ENCODE measurements at places on chromosomes 6 and 20.

DNA sequence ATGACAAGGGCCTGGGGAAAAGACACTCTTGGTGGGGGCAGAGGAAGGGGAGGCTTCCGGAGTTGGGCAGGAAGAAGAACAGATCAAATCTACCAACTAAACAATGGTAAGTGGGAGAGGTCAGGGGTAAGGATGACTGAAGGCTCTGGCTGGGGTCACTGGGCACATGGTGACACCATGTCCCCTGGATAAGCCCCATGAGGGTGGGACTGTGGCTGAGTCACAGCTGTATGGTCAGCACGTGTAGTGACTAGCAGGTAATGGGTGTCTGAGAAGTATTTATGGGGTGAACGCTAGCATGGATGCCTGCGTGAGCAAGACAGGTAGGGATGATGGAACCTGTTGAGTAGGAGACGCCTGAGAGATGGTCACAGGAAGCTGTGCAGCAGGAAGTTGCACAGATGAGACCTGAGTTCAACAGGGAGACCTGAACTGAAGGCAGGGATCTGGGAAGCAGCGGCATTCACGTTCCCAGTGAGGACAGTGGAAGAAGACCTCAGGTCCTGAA lies 64.5 kb upstream of the SNX9 start:
- DNase-seq, result no peak

GRCh38 chr6:7433121-7433617 lies 43.6 kb downstream of the RIOK1 start:
- DNase-seq, result no peak

DNA sequence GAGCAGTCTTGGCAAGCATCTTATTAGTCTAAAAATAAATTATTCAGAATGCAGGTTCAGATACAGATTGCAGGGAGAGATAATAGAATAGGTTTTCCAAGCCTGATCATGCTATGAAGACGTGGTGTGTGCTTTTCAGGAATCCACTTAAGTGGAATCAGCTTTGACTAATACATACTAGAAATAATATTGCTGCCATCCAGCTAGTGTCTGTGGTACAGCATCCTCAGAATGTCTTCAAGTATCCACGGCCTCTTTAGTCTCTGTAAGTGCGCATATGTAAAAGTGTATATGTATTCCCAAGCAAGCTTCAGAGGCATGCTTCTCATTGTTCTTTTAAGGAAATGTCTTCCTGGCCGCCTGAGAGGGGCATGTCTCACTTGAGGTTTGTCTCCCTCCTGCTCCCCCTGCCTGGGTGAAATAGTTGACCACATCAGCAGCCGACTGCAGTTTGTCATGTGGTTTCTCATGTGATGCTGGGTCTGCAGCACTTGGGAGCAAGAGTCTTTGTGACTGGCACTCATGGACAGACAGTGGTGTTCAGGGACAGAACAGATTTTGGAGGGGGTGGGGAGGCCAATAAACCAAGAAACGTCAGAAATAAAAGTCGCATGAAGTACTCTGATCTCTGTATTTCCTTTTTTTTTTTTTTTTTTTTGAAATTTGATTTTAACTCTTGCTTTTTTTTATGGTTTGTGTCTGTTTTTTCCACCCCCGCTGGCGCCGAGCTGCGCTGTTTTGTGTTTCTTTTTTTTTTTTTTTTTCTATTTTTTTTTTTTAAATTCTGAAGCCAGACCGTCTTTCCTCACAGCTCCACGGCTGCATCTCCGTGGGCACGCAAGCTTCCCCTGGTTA lies 150.8 kb downstream of the PRL start:
- peak; percentile 6 for DNase-seq

GRCh38 chr6:111823831-111824607 lies 49.2 kb downstream of the FYN start:
- no peak for DNase-seq

GRCh38 chr6:110731196-110731595 lies 84.1 kb downstream of the CDK19 start:
- no peak for DNase-seq

DNA sequence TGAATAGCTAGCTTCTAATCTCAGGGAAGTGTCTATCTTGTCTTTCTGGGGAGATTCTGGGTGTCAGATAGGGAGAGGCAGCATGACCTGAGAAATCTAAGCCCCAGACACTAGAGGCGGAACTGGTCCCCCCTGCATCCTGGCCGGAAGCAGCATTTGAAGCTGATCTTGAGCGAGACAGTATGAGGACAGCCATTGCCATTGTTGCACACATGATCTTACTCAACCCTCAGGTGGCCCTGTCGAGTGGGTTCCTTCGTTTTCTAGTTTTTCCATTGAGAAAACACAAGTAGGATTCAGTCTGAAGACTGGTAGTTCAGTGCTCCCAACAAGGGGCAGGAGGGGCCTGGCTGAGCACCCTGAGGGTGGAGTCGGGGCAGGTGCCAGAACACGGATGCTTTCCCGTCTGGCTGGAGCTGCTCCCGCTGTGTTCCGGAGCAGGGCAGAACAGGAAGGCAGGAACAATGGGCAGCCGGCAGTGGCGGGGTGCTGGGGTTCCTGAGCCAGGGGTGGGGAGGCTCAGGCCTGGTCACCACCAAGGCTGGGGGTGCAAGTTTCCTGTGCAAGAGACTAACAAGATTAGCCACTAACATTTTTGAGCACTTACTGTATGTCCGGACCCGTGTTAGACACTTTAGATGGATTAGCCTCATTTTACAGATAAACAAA lies 7.9 kb upstream of the SDCBP2 start:
- DNase-seq, result peak; percentile 94

DNA sequence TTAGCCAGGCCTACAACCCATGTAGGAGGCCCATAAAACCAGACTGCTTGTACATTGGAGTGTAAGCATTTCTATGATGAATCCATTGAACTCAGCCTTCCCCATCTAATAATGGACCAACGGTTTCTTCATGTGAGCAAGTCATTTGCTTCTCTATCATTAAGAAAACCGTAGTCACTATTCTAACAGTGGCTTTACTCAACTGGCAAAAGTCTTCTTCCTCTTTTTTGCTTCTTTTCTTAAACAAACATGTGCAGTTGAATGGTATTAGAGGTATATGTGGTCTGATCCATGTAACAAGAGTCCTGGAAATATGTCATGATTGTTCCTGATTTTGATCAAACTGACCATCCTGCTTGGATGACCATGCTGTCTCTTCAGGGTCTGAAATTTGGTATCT lies 132.4 kb upstream of the STXBP5 start:
- no peak for DNase-seq

DNA sequence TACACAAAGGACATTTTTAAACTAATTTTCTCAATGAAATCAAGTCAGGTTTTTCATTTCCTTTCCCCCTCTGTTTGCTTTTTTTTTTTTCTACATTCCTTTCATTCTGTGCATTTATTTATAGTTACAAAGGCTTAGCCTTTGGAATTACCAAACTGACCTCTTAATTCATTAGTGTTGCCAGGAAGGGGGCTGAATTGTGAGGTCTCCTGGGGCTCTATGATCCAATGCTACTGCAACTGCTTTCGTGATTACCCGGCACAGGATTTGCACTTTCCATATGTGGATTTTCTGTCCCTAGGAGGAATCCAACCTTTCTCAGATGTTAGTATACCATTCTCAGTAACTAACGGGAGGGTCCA lies 35.3 kb downstream of the NEDD9 start:
- DNase-seq, result no peak

- no peak for DNase-seq
These were observed 28.0 kb downstream of the FRMD1 start for GRCh38 chr6:168050881-168051586.

- no peak for DNase-seq
These were observed 57.6 kb downstream of the GMDS start for GRCh38 chr6:2187826-2188225.

DNA sequence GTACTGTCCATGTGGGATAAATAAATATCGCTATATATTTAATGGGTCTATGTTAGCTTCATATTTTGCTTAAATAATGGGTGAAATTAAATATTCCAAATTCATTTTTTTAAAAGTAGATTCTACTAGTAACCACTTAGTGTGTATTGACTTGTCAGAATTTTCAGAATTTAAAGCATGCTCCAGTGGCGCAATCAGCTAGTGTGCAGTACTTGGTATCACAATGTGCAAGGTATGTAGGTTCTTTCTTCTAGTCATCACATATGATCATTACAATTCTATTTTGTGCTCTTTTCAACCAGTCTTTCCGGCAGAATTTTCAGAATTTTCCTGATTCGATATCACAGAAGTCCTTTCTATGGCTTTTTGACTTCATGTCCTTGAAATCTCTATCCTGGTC lies 32.6 kb downstream of the PDE7B start:
- no peak for DNase-seq

GRCh38 chr20:63223121-63223825 lies 7.3 kb upstream of the YTHDF1 start:
- DNase-seq, result peak; percentile 39

DNA sequence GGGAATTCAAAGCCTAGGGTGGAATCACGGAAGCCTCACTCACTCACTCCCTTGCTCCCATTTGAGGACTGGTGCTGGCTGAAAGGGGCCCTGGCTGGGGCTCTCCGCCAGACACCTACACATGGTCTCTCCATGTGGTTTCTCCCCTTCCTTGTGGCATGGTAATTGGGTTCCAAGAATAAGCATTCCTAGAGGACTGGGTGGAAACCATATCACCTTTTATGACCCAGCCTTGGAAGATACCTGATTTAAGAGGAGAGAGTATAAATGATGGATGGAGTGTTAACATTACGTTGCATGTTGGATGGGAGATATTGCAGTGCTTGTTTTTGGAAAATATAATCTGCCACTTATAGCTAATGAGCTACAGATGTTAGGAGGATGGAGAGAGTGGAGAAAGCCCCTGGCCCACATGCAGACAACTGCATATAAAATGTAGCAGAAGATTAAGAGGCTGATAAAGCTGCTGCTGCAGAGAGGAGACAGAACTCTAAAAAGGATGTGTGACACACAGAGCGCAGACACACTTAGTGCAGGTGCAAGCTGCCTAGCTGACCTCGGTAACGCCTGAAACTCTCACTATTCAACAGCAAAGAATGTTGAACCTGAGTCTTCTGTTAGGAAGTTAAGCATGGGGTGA lies 23.3 kb upstream of the CDKN1A start:
- no peak for DNase-seq

DNA sequence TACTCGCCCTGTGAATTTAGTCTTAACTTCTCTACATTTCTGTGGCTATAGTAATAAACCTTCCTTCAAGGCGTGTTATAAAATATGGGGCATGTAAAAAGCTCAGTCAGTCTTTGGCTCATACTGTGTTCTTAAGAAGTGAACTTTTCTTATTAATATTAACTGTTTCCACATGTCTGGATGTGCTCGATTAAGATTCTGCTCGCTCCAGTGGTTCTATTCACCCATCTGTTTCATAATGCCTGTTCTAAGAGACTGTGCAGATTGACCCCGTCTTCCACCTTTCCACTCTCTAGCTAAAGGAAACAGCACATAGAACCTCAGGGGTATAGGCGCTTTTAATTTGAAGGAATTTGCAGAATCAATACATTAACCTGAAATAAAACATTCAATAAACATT lies 99.9 kb downstream of the L3MBTL3 start:
- DNase-seq, result no peak

DNA sequence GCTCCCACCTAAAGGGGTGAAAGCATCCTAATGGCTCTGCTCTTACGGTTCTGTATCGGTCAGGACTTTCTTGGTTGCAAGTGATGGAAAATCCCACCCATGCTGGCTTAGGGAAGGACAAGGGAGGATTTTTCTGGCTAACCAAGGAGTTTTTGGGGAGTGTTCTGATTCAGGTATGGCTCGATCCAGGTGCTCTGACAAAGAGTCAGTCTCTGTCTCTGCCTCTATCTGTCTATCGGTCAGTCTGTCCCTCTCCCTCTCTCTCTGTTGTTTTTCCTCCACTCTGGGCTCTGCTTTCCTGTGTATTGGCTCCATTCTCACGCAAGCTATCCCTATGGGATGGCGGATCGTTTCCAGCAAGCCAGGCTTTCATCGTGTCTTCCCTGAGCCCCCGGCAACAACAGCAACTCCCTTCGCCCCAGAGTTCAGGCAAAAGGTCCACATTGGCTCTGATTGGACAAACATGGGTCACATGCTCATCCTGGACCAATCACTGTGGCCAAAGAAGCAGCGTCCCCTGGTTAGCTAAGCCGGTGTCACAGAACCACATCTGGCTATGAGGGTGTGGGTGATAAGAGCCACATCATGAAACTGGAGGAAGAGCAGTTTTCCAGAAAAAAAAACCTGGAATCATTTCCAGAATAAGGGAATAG lies 160.3 kb downstream of the BMP7 start:
- DNase-seq, result no peak

DNA sequence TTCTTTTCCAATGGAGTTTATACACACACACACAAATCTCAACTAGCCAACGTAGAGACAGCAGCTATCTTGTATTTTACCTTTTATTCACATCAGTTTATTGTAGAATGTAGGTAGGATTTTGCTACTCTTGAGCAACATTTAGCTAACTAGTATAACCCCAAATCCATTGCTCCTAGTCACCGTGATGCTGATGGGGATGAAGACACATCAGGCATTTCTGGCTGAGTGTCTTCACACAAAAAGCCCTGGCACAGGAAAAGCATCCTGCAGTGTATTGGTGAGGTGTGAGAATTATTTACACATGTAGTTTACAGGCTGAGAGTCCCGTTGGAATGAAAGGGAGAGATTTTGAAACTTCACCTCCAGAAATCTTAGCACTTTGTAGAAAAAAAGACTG lies 65.9 kb upstream of the FBXL4 start:
- DNase-seq, result no peak

- no peak for DNase-seq
These were observed 59.0 kb downstream of the SLC23A2 start for GRCh38 chr20:4942331-4942730.

- DNase-seq, result no peak
These were observed 474.2 kb downstream of the KIF16B start for GRCh38 chr20:16098890-16099639.

DNA sequence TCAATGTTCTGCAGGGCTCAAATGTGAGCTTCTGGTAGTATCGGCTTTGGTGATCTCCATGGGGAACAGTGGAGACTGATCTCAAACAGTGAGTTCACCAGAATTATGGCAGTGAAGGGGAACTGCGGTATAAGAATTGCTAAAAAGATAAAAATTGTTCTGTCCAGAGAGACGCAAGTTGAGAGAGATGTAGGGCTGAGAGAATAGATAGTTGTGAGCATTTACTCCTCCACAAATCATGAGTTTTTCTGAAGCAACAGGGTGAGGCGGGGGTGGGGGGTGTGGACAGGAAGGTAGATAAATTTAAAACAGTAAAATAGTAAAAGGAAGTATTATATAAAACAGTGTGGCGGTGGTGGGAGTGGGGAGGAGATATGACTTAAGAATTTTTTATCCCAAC lies 98.6 kb upstream of the NEDD9 start:
- DNase-seq, result no peak

GRCh38 chr20:36465109-36466080 lies 75.9 kb upstream of the MYL9 start:
- no peak for DNase-seq

GRCh38 chr20:297925-298775 lies 780 bp downstream of the ZCCHC3 start:
- DNase-seq, result peak; percentile 87

GRCh38 chr20:19291024-19291817 lies 78.8 kb downstream of the SLC24A3 start:
- no peak for DNase-seq

- DNase-seq, result no peak
These were observed 99.3 kb downstream of the PSMB1 start for GRCh38 chr6:170453586-170454511.

GRCh38 chr6:31528307-31528777 lies 420 bp upstream of the MCCD1 start:
- no peak for DNase-seq

GRCh38 chr20:41001497-41001896 lies 27.1 kb upstream of the TOP1 start:
- DNase-seq, result no peak
